Lung microvascular endothelial cell (primary cell): ENCODE measurements at places on chromosomes 13 and 19. TPM values are rescaled to one million over a fixed set of nuclear protein-coding genes. Genes with fewer than 3 reads are reported as not detected.

Gene ZNF426
- total RNA-seq: 12.0 and 14.5 TPM in 2 replicates

Gene VMAC
- total RNA-seq: 3.9 and 7.7 TPM in 2 replicates

Gene ZNF555
- total RNA-seq: 2.2 and 3.0 TPM in 2 replicates

Gene CCDC169
- 0.65 and 1.2 TPM in 2 replicates for total RNA-seq

Gene CABP5
- total RNA-seq: not detected in 2 replicates

Gene SHISA2
- 0.87 and 1.8 TPM in 2 replicates for total RNA-seq

Gene LILRA2
- not detected in 2 replicates for total RNA-seq

Gene IZUMO2
- total RNA-seq: not detected in 2 replicates

Gene OR1I1
- total RNA-seq: not detected in 2 replicates

Gene MAB21L1
- total RNA-seq: not detected in 2 replicates

Gene MUC16
- under 0.01 TPM in 1 of 2 replicates, not detected in the other for total RNA-seq

Gene FCER2
- total RNA-seq: not detected in 2 replicates

Gene DIAPH3
- total RNA-seq: 3.0 and 5.2 TPM in 2 replicates

Gene OSCAR
- total RNA-seq: under 0.01 TPM in 1 of 2 replicates, not detected in the other

Gene C5AR2
- under 0.01 TPM in 2 replicates for total RNA-seq
